Stimulated activated naive CD8-positive, alpha-beta T cell treated with anti-CD3 and anti-CD28 coated beads, Interleukin-15, amount 100 ng/mL, for 72 hours (primary cell): ENCODE measurements at places on chromosomes 4 and X.

DNA sequence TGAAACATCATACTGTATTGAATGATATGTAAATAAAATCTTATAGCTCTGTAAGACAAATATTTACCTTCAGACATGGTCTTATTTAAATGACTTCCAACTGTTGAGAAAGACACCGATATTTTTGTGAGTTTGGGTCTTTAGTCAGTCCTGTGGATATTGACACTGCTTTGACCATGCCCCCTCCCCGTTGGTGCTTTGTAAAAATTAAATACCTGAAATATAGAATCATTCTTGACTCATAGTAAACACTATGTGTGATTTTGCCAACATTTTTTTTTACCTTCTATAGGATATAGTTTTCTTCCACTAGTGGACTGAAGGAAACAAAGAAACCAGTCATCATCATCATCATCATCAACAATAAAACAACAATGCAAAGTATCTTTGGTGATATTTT, 114.3 kb upstream of the HS3ST1 start:
- DNase-seq: no peak

GRCh38 chrX:13346646-13347045, 26.8 kb upstream of the ATXN3L start:
- no peak for DNase-seq

GRCh38 chrX:149570668-149571067, 16.6 kb downstream of the MAGEA9B start:
- DNase-seq: no peak

GRCh38 chr4:98639523-98639922, 18.9 kb downstream of the TSPAN5 start:
- DNase-seq: no peak

DNA sequence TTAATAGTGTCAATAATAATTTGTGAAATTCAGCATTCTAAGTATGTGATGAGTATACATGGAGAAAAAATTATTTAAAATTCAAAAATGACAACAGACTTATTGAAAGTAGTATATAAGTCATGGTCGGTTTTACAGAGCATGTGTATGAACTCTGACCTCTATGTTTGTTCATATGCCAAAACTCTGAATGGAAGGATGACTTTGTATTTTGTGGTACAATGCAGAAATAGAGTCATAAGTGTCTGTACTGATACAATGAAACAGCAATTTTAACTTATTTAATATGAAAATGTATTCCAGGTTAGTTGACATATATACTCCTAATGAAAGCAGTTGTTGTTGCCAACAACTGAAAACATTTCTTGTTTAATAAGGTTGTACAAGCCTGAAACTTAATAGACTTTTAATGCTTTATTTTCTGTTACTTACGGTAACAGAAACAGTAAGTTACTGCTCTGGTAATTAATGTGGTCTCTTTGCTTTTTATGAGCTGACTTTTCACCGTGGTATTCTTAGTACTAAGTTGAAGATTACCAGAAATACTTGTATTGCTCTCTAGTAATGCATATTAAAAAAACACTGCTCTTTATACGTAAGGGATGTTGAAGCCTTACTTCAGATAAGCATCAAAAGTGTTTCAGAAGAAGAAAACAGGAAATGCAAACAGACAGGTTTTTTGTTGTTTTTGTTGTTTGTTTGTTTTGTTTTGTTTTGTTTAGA, 1.9 kb downstream of the UBE2K start:
- no peak for DNase-seq

DNA sequence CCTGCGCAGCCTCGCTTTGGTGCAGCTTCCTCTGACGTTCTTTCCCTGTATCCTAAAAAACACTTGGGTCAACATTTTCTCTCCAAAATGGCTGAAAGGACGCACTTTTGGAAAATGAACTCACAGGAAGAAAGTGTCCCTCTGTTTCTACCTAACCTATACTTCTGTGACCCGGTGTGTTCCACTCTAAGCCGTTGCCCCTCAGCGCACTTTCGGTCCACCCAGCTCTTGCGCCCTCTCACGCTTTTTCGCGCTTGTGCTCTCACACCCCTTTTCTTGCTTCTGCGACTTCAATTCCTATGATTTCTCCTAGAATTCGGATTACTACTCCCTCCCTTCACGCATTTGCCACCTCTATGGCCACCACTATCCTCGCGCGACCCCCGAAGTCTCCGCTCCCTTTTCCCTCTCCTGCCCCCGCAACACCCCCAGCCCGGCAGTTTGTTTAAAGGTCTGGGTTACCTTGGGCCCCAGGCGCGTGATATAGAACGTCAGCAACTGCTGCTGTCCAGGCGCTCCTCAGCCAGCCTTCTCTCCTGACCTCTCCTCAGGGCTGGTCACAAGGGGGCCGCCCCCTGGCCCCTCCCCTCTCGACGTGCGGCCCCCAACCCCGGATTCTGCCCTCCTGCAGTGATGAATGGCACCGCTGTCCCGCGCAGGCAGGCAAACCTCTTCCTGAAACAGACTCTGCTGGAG, at the start of gene USP51:
Gene USP51, minus strand, starts transcription at position 535 of the 696 bp plus-strand sequence. CDS start 909 bp downstream, outside the sequence.
- no peak for DNase-seq

DNA sequence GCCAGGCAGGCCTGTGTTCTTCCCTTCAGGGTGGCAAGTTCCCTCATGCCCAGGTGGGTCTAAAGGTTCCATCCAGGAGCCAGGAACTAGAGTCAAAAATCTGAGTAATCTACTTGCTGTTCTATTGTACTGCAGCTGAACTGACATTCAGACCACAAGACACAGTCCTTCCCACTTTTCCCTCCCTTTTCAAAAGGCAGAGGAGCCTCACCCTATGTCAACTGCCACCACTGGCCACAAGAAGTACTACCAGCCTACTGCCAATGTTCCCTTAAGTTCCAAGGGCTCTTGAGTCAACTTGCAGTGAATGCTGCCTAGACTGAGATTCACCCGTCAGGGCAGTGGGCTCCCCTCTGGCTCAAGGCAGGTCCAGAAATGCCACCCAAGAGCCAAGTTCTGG, 133.5 kb downstream of the FAM47B start:
- no peak for DNase-seq

DNA sequence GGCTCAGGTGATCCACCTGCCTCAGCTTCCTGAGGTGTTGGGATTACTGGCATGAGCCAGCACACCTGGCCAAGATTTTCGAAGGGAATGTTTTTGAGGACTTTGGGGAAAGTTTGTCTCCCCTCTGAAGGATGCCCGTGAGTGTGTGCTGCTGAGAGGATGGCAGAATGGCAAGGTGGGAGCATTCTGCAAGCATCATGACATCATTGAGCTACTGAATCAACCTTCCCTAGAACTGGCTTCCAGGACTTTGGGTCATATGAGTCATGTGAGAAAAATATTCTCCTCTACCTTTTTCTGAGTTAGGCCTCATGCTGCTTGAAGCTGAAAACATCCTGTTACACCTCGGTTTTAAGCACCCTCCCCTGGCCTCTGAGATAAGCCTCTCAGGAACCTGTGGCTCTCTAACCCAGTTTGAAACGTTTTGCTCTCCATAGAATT, 31.0 kb downstream of the TMEM131L start:
- DNase-seq: peak; percentile 57

GRCh38 chrX:148159796-148160195, 178.7 kb downstream of the FMR1NB start:
- DNase-seq: no peak

- no peak for DNase-seq
Measured at GRCh38 chrX:1911401-1912128, 296.7 kb downstream of the ASMT start.

DNA sequence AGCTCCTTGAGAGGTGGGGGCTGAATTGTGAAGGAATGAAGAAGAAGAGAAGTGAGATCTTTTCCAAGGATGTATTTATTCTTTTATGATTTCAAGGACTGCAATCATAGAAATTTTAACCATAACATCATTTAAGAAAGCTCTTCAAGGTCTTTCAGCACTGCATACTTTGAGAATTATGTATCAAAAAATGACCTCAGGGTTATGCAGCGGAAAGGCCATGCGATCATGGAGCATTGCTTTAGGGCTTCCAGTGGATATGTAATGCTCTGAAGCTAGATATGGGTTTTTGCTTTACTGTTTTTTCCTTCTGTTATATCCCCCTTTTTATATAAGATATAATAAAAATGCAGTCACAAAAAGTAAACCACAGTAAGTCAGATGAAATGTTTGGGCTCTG, 38.7 kb downstream of the SGMS2 start:
- no peak for DNase-seq

DNA sequence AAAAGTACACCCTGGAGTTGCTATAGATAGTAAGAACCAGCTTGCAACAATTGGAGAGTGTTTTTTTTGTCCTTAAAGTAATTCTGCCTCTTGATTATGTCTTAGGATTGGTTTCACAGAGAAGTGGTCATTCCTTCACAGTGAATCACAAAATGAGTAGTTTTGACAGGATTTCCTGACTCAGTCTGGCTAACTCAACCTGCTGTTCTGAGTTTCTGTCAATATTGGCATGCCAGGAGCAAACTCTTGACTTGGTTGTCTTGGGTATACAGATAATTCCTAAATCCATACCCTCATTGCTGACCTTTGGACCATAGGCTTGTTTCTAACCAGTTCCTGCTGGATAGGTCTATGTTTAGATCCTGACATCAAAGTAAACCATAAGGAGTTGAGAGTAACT, 9.4 kb downstream of the FHIP1A start:
- no peak for DNase-seq
